ENCODE measurements at places on chromosomes 4 and X.
A peak's percentile ranks its signal among the peaks of the same experiment; 100 is the strongest.

DNA sequence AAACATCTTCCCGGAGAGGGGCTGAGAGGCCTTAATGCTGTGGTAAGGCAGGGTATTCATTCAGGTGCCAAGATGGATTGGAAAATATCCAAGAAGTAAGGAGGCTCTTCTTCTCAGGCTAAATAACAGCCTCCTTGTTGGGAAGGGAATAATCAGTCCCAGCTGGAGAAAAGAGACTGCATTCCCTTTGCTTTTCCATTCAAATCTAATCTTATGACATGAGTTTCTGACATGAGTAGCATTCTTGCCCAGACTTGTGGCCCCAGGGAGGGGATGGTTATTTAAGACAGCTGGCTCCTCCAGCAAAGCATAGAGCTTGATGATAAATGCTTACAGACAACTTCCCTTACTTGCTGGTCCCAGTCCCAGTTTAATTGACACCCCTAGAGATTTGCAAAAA lies 98.3 kb downstream of the DCLK2 start:
- no peak for DNase-seq

DNA sequence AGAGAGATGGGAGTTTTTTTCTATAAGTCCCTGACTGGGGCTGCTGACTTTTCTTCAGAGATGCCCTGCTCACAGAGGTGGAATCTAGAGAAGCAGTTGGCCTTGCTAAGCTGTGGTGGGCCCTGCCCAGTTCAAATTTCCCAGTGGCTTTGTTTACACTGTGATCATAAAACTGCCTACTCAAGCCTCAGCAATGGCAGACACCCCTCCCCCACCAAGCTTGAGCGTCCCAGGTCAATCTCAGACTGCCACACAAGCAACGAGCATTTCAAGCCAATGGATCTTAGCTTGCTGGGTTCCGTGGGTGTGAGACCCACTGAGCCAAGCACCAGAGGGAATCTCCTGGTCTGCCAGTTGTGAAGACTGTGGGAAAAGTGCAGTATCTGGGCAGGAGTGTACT lies 199.8 kb upstream of the WDFY3 start:
- no peak for DNase-seq

DNA sequence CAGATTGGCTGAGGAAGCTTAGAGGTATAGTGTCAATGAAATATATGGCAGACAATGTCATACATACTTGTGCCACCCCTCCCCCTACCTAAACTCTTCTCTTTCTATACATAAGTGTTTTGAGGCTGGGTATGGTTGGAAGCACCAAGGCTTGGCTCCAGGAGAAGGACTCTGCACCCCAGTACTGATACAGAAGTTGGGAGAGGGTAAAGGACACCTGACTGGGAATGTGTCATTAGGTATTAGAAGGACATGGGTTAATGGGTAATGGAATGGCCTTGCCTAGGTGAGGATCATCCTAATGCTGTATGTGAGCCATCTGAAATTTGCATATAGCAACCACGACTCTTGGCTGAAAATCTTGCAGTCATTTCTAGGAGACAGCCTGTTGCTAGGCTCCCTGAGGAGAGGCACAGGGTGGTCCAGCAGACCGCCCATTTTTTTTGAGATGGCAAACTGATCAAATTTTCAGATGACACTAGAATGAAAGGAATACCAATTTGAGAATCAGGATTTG lies 26.8 kb upstream of the AP1S2 start:
- no peak for DNase-seq

DNA sequence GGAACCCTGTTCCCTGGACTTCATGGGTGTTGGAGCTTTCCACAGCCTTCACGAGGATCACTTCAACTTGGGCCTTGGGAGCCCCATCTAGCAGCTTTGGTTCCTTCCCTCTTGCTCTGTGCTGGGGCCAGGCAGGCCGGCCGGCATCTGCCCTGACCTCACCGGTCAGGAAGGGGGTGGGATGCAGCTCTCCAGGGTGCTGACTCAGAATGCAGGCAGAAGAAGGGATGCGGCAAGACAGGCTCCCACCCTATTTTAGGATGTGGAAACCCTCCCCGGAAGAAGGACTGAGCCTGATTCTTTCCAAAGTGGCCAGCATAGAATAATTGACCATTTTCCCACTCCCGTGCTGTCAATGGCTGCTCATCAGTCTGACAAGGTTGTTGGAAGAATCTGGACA lies 47.1 kb downstream of the FHDC1 start:
- no peak for DNase-seq

- no peak for DNase-seq
These were observed 285.2 kb upstream of the GATB start for GRCh38 chr4:152045807-152046571.

- no peak for DNase-seq
These were observed 183.9 kb downstream of the SNCA start for GRCh38 chr4:89653012-89653411.

- no peak for DNase-seq
These were observed 170.6 kb downstream of the KDR start for GRCh38 chr4:54954656-54955388.

DNA sequence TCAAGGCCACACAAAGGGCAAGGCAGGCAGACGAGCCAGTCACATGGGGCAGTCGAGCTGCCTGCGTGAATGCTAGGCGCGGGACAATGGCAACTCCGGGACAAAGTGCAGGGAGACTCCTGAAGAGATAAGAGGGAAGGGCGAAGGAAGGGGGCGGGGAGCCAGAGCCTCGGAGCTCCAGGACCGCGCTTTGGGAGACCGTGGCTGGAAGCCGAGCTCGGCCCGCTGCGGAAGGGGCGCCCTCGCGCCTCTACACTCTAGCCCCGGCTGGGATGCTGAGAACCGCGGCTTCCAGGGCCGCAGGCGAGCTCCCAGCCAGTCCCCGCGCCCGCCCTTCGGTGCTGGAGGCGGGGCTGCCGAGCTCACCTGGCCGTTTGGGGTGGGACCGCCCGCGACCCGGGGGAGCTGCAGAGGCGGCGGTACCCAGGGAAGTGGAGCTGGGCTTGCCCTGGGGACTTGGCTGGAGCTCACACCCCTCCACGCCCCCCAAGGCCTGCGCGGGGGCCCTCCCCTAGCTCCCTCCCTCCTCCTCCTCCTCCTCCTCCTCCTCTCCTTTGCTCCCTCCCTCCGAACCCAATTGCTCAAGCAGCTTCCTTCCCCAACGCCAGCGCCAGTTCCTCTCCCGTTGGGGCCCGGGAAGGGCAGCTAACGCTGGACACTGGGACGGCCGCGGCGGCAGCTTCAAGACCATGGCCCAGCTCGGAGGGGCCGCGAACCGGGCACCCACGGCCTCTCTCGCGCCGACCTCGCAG lies at the start of gene SOWAHD:
TSS of gene SOWAHD (plus strand) at position 610 of the 752 bp plus-strand sequence. CDS start at position 690, 80 bp downstream.
- peak; percentile 41 for DNase-seq

GRCh38 chr4:41257257-41257901 lies 651 bp downstream of the UCHL1 start:
- DNase-seq, result no peak

GRCh38 chr4:184283659-184284335 lies 66.1 kb upstream of the ENPP6 start:
- no peak for DNase-seq

- no peak for DNase-seq
These were observed 43.9 kb downstream of the GABRB1 start for GRCh38 chr4:47075262-47075661.

DNA sequence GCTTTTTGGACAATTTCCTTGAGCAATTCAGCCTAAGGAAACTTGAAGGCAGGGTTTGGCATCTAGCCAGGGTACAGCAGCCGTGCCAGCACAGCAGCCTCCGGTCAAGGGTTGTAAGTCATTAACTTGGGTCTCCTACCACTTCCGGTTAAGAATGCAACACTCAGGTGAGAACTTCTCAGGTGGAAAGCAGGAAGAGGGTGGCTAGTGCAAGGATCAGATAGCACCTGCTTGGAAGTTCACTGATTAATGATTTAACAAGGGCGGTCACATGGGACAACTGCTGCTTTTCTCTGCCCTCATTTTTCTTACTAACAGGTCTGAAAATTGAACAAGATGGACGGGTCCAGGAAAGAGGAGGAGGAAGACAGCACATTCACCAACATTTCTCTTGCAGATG lies 30.1 kb upstream of the SCOC start:
- DNase-seq, result no peak
